Activated CD4-positive, alpha-beta T cell treated with anti-CD3 and anti-CD28 coated beads, Interleukin-2, amount 50 U/mL, for 16 hours (primary cell): ENCODE measurements at places on chromosomes 3 and 15.

DNA sequence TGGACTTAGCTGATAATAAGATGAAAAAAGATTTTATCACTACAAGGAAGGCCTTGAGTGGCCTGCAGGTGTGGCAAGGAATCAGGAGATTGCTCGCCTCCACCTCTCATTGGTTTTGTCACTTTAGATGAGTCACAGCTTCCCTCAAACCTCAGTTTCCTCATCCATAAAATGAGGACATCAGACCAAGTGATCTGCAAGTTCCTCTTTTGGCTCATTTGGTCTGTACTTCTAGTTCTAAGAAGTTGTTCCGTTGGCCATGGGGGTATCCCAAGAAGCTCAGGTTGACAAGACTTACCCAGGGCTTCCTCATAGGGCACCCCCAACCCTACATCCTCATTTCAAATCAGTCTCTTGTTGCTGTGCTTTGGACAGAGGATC is 254.1 kb downstream of the UACA start:
- peak; percentile 69 for DNase-seq

DNA sequence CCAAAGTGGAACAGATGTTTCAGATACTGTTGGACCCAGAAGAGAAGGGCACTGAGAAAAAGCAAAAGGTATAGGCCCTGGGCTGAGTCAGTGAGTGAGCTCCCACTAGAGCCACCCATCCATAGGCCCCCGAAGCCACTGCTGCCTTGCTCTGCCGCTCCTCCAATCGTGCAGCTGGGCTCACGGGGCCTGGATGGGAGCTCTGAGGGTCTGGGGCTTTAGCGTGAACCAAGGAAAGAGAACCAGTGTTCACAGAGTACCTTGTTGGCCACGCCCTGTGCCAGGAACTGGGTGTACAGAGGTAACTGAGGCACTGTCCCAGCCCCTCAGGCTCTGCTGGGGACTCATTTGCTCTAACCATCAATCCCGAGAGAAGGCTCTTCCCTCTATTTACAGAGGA is 4.7 kb downstream of the UNC45A start:
- DNase-seq: no peak

DNA sequence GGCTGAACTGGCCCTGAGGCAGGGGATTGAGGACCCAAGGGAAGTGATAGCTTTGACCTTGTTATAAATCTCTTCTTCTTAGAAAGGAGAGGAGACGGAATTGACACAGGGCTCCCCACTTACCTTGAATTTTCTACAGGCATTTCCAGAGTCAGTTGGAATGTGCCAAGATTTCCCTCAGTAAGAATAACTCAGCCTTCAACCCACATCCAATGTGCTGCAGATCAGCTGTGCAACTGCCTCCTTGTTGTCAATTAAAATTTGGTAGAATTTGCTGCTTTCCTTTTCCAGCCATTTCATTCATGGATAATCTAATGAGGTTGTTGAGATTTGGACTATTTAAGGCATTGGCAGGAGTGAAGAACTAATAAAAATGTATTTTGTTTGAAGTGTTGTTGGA is 14.6 kb downstream of the MED12L start:
- no peak for DNase-seq

DNA sequence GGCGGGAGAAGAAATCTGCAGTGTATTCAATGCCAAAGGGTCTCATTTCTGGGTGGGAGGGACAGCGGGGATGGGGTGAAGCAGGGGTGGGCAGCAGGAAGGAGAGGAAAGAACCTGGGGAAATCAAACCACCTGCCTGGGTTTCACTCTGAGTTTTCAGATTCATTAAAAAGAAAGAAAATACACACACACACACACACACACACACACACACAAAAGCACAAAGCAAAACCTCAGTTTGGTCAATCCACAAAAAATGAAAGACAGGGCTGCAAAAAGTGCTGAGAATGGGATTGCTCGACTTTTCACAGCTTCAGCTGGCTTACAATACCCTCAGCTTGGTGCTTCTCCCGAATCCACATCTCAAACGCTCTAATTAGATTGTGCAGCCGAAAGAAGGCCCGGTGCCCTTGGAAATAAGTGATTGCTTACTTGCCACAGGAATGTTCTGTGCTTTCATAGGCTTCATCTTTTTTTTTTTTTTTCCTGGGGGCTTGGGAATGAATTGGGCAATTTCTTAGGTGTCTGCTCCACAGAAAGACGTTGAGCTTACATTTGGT is 370.5 kb downstream of the RORA start:
- no peak for DNase-seq

DNA sequence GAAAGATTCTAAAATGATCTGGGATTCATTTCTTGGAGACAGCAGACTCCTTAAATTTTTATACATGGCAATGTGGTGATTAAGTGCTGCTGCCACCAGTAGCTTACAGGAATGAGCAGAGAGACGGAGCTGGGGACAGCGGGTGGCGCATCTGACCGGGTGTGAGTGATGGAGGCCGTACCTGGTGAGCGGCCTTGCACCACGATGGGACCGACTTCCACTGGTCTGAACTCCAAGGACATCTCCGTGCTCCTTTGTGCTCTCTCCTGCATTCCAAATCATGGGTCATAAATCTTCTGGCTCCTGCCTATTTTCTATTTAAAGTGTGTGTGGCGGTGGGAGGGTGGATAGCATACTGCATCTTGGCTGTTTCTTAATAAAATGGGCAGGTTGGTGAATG is 262.6 kb downstream of the ABHD5 start:
- DNase-seq: no peak

DNA sequence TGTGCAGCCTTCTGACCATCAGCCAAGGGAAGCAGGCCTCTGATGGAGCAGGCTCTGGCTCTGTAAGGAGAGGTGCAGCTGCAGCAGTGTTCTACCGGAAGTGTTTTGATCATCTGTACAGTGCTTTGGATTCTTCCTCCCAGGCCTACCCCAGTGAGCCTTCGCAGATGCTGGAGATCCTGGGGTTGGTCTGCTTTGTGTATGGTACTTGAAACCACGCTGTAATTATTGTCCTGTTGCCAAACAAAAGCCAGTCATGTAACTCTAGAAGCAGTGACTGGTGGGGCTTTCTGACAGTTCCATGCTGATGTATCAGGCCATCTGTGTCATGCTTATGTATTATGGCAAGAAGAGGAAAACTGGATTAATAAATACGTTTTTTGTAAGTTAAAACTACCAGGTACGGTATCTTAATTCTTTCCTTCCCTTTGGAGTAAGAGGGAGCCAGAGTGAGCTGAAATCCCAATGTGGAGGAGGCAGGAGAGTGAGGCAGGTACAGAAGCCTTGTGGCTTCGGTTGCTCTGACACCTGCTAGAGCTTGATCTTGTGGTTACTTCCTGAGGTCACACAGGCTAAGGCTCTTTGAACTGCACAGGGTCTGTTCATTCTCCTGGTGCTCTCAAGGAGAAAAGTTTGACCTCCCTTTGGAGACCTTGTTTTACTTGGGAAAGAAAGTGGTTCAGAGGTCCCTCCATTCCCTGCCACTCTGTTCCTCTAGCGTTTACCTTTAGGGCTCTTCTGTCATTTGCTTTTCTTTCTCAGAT is 3.7 kb downstream of the TMEM42 start:
- no peak for DNase-seq

DNA sequence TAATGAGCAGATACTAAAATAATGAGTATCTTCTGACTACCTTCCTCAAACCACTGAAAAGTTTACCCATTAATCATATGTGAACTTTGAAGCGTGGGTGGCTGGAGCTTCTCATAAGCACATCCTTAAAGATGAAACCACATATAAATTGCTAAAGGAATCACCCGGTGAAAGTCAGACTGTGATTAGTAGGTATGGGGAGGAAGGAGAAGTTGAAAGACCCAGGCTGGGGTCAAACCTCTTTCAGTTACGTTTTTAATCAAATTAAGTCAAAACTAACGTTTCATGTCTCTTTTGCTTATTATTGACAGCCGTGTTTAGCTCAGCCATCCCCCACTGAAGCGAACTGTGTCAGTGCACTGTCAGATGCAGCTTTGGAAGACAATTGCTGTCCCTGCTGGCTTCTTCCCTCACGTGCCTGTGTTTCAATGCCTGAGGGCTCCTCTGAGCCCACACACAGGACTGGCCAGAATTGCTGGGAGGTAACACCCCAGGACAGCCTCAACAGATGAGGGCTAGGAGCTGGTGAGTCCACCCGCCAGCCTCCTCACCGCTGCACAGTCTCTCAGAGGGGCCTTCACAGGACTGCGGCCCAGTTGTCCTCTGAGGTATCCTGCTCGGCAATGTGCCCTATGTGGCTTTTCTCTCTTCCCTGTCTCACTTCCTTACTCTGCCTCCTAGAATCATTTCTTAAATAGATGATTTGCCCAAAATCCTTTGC is 29.3 kb upstream of the SH3BP5 start:
- peak; percentile 94 for DNase-seq
